ENCODE measurements at places on chromosomes 2 and 18.

GRCh38 chr2:70367722-70368323, 66.0 kb upstream of the FAM136A start:
- DNase-seq: no peak

- peak; percentile 5 for DNase-seq
These were observed 16.2 kb downstream of the ADRA2B start for GRCh38 chr2:96099861-96100798.

DNA sequence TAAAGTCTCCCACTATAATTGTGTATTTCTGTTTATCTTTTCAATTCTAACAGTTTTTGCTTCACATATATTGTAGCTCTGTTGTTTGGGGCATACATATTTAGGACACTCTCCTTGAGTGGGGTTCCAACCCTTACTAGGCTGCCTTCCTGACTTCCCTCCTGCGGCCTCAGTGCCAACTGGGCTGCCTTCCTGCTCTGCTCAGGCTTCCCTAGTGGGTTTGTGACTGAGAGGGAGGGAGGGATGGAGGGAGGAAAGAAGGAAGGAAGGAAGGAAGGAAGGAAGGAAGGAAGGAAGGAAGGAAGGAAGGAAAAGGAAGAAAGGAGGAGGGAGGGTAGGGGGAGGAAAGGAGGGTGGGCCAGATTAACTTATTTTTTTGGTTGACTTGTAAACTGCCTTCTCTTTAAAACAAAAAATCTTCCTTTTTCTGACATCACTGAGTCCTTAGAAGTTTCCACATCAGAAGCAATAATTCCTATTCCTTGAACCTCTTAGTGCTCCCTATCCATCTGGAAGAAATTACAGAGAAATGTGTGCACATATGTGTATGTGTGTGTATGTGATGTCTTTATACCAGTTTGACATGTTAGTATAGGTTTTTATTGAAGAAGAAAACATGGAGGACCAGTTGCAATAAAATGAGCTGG, 145.4 kb upstream of the PGAP1 start:
- DNase-seq: no peak

GRCh38 chr2:129457277-129457818, 522.1 kb upstream of the RAB6C start:
- DNase-seq: no peak

DNA sequence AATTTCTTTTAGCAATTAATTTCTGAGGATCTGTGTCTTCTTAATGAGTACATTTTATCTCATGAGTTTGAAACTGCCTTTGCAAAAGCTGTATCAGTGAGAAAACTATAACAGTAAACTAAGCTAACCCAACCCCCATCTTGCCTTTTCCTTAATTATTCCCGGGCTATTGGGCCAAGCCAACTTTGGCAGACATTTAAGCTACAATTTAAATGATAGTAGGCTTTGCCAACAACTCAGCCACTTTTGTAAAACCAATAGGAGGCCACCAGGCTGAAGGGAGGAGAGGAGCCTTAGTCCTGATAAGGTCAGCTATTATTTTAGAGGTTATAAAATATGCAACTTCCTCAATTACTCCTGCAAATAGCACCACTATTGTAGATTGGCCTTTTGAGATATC, 218.0 kb upstream of the KCNJ3 start:
- DNase-seq: no peak

DNA sequence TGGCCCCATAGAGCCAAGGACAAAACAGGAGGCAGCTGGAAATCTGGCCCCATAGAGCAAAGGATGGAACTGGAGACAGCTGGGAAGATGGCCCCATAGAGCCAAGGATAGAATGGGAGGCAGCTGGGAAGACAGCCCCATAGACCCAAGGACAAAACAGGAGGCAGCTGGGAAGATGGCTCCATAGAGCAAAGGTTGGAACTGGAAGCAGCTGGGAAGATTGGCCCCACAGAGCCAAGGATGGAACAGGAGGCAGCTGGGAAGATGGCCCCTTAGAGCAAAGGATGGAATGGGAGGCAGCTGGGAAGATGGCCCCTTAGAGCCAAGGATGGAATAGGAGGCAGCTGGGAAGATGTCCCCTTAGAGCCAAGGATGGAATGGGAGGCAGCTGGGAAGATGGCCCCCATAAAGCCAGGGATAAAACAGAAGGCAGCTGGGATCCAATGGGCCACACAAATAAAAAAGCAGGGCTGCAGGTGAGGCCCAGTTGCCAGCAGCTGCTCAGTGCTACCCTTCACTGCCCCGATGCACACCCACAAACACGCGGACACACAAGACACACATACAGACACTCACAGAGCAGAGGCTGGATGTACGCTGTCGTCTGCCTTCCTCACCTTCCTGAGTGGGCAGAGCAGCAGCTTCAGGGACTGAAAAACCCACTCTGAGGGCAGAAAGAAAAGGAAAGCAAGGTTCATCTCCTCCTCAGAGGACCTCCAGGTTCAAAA, 505.4 kb upstream of the MYT1L start:
- DNase-seq: no peak

GRCh38 chr18:23550898-23551297, 35.4 kb downstream of the NPC1 start:
- no peak for DNase-seq

GRCh38 chr18:59917422-59917821, 17.6 kb downstream of the PMAIP1 start:
- DNase-seq: no peak

- no peak for DNase-seq
These were observed 392.9 kb downstream of the MEIS1 start for GRCh38 chr2:66827851-66828250.

- DNase-seq: no peak
These were observed 691.1 kb upstream of the DDX18 start for GRCh38 chr2:117123362-117123761.

DNA sequence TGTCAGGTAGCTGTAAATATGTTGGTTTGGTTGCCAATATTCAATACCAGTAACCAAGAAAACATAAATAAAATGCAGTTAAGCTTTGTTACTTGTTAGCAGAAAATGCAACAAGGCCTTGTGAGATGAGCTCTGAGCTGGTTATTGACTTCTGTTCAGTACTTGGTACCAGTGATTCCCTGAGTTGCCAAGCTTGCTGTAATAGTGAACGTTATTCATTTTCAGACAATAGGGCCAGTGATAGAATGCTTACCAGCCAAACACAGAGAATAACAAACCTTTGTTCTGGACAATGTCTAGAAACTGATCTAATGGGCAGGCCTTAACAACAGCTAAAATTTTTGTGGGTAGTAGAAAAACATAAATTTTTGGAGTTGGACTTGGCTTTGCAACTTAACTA, 29.5 kb downstream of the RASGRP3 start:
- DNase-seq: no peak

DNA sequence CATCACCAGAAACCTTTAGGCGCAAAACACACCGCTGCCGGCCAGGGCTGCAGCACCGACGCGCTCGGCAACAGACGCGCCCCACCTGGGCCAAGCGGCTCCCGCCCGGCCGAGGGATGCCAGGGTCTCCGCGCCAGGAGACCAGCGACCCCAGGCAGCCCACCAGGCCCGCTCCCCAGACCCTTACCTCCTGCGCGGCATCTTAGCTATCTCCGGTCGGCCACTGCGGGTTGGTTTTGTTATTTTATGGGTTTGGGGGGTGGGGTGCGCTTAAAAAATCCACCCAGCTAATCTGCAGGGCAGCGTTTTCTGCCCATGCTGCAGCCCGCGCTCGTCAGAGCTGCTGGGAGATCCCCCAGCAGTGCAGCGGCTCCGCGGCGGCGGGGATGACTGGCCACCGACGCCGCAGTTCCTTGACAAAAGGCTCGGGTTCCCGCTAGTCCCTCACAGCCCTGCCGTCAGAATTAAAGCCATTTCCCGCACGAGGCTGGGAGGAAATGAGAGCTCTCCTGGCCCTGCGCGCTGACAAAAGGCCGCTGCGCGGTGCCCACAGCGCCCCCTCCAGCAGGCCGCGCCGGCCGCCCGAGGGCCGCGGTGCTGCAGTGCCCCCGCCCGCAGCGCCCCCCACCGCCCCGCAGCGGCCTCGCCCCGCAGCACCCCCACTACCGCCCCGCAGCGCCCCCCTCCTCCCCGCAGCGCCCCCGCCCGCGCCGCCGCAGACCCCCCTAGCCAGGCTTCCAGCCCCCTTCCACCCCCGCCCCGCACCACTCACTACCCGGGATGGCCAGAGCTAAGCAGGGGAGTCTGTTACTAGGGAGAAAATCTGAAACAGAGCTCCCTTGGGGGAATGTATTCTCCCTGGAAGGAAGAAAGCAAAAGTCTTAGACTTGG, at the start of gene ADD2:
ADD2 (minus strand) TSS at position 502 of the 891 bp plus-strand sequence. CDS start 61,792 bp downstream, outside the sequence.
- DNase-seq: no peak

DNA sequence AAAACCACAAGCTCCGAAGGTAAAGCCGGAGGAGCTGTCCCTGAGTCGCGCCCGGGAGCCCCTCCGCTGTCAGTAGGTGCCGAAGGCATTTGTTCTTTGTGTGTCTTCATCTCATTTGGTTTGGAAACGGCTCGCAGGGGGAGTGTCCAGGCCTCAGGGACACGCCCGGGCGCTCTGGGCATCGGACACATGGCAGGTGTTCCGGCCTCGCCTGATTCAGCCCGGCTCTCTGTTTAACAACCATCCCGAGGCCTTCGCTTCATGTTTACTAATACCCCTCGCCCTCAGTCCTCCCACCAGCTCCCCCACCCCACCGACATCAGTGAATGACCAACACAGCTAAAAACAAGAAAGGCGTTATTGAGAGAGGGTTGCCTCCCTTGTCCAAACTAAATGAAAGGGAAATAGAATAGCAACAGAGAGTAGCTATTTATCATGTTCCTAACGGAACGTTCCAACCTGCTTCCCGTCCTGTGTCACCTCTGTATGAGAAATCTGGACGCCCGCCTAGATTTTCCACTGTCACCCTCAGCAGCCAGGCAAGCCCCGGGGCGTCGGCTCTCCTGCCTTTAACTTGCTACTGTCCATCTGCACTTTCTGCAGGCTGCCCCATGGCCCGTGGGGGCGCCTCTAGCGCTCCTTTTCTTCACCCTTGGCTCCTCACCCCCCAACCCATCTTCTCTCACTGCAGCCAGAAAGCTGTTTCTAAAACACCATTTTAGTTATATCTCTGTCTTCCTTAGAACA, 73.9 kb downstream of the MYCN start:
- DNase-seq: no peak

DNA sequence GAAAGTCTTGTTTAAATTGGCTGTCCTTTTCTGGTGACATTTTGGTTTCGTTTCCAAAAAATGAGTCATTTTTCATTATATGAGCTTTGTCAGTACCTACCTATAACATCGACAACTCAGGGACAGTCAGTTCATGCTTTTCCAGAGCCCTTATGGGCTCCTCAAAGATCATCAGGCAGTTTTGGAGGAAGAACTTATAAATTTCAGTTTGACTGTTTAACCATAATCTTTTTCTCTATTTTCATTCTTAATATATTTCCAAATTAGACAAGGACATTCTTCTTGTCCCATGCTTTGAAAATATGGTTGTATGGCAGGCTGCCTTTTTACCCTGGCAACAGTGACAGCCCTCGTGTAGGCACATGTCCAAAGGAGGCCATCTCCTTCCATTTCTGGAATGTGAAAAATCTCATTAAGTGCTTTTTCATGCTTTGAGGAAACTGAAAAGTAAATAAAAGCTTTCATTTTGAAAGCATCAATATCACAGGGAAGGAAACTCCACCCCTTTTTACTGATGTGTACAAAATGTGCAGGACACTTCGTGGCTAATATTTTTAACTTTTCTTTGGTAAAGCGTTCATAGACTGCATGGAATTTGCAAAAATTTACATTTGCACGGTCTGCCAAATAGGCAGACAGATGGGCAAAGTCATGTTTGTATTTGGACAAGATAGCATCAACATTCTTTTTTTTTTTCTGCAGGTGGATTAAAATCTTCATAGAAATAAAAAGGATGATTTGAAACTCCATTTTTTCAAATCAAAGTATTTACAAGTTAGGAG, 7.2 kb upstream of the PROC start:
- no peak for DNase-seq

GRCh38 chr2:48902521-48902920, 147.0 kb upstream of the LHCGR start:
- no peak for DNase-seq

DNA sequence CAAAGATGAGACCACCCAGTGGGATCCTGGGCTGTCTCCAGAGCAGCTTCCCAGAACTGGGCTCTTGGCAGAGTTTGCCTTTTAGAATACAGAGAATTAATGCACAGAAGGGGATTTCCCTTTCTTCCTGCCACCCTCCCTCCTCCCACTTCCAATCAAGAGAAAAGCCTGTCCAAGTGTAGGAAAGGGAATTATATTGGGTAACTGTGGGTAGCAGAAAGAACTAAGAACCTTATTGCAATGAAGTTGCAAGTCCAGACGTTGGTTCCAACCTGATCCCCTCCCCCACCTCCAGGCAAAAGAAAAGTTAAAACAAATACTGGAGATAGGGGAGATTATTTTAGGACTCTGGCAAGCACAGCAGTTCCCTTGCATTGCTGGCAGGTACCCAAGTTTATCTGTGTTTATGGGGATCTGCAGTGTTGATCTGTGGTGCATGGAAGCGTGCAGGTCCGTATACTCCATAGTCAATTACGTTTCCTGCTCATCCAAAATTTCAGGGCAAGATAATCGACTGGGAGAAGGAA, 114.3 kb downstream of the PRKCE start:
- DNase-seq: no peak

GRCh38 chr18:34590503-34590902, 119.6 kb upstream of the DTNA start:
- DNase-seq: no peak

GRCh38 chr18:76689646-76690264, 132.6 kb upstream of the ZNF236 start:
- DNase-seq: no peak

- no peak for DNase-seq
These were observed 31.2 kb downstream of the ZNF516 start for GRCh38 chr18:76463872-76464271.

DNA sequence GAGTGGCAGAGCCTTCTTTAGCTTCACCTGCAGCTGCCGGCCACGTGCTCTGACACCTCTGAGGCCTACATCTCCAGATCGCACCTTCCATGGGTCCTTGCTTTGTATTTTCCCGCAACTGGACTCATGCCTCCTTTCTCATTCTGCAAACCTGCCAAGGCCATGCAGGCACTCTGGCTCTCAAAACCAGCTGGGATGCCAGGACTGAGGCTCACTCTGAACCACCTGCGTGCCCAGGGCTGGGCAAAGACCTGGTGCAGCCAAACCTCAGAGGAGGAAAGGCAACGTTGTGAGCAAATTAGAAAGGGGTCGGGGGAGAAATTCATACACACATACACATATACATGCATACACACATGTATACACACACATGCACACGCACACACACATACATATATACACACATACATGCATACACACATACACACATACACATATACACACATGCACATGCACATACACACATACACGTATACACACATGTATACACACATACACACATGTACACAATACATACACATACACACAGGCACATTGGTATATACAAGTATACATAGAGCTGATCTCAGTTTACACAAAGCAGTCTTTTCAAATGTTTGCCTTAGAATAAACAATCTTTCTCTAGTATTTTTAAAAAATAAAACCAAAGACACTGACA, 125.2 kb downstream of the RTP5 start:
- DNase-seq: no peak

DNA sequence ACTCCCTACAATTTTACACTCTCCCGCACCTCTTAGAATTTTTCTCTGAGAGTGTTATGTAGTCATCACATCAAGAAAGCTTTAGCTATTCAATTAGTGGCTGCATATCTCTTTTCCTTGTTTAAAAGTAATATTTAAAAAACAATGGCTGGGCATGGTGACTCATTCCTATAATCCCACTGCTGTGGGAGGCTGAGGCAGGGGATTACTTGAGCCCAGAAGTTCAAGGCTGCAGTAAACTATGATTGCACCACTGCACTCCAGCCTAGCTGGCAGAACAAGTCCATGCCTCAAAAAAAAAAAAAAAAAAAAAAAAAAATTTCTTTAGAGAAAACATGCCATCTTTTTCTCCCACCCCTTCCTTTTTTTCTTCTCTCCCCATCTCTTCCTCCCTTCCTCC, 44.3 kb downstream of the AQP4 start:
- DNase-seq: no peak

Data from GM12891 (cell line).